Stimulated activated CD4-positive, alpha-beta T cell treated with anti-CD3 and anti-CD28 coated beads, Interleukin-4, amount 100 ng/mL, for 4 hours (primary cell): ENCODE measurements at places on chromosomes 1 and 21.

DNA sequence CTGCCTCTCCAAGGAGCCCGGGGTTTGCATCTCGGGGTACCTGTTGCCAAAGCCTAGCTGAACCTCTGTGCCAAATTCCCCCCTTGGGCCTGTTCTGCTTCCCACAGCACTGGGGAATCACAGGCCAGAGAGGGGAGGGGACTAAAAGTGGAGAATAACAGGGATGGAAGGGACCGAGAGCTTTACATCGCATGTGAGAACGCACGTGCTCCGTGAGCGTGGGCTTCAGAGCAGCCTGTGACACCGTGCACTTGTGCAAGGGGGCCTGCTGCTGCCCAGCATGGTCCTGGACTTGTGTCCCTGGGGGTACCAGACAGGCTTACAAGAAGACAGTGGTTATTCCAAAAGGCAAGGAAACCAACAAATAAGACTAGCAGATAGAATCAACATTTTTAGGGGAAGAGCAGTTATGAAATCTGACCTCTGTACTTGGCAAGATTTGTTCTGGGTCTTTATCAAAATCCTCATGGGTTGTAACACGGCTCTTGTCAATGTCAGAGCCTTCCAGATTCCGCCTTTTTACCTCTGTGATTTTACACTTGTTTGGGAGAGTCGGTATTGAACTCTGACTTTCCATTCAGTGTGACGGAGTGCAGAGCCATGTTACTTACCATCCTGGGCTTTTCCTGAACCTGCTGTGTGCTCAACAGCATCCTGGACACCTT is 36.2 kb upstream of the TNFRSF1B start:
- no peak for DNase-seq

DNA sequence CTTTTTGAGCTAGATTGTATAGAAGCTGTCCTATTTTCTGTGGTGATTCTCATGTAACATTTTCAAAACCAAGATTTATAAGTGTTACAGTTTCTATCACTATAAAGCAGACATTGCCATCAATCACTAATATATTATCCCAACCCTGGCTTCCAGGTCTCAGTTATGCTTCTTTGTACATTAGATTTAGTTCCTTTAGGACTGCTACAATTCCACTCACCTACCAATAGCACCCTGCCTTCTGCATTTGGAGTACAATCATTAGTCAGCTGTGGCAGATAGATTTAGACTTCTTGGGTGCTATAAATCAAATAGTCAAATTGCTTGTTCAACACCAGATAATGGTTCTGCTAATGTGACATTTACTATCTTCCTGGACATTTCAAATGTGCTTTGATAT is 281.6 kb downstream of the BRINP3 start:
- DNase-seq: no peak

- DNase-seq: no peak
Measured at GRCh38 chr1:197600751-197601150, 174.5 kb downstream of the DENND1B start.

GRCh38 chr1:196152086-196152485 is 456.2 kb downstream of the KCNT2 start:
- DNase-seq: no peak

- DNase-seq: no peak
Measured at GRCh38 chr1:18297896-18298648, 182.7 kb upstream of the KLHDC7A start.

DNA sequence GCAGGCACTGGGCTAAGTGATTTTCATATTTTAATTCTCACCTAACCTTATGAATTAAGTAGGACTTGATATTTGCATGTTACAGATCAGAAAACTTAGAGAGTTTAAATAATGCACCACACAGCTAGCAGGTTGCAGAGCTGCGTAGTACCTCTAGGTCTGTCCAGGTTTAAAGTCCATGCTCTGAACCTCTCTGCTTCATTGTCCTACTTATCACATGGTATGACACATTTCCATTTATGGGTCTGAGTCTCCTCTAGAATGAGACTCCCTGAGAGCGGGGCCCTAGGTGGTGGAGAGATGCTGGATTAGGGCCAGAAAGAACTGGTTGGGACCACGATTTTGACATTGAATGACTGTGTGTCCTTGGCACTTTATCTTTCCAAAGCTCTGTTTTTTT is 102.5 kb upstream of the USP24 start:
- no peak for DNase-seq

DNA sequence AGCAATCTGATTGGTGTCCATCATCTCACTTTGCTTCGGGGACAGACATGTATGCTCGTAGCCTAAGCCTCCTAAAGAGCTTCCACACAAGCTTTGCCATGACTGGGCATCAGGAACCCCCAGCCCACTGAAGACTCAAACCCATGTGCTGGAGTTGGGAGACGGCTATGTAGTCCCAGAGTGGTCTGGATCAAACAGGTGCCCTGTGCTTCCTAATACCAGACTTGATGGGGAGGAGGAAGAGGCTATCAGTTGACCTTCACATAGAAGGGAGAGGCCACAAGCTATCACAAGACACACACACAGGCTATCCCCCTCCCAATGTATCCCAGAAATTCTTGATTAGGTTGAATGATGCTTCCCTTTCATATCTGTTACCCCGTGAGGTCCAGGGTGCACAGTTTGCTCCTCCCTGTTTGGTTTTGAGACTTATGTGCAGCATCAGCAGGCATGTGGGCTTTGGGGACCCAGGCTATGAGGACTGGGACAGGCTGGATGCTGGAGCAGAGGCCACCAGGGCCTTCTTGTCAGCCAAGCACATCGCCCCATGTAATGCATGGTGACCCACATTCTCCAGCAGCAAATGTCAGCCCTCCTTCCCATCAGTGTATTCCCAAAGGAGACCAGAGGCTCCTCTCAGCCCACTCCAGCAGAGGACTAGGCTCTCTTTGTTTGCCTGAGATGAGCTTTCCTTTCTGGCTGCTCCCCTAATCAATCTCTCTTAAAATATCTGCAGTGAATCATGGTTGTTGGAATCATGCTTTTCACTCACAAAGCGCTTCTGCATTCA is 159.8 kb downstream of the GRIK3 start:
- no peak for DNase-seq

DNA sequence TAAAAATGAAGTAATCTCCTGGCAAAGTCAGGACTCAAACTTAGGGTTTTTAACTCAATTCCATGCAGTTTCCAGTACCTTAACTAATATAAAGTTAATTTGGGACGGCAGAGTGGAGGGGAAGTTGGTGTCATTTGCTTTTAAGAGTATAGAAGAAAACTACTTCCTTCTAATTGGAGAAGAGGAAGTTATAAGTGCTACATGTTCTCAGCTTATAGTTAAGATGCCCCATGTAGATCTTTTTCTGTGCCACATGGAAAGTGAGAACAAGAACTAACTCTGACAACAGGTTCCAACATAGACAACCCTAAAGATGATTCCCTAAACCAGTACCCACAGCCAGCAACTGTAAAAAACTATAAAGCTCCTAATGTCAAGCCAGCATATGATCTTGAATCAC is 11.5 kb downstream of the RRAGC start:
- no peak for DNase-seq

DNA sequence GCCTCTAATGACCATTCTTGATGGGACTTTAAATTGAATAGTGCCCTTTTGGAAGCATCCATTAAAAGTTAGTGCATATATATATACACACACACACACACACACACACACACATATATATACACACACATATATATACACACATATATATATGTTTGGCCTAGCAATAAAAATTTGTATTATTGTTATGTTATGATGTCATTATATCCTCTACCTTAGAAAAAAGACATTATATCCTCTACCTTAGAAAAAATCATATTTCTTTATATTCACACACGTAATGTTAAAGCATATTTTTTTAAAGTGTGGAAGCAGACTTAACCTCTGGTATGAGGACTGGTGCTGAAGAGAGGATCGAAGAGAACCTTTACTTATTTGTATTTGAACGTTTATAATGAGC is 43.3 kb downstream of the EBNA1BP2 start:
- no peak for DNase-seq

DNA sequence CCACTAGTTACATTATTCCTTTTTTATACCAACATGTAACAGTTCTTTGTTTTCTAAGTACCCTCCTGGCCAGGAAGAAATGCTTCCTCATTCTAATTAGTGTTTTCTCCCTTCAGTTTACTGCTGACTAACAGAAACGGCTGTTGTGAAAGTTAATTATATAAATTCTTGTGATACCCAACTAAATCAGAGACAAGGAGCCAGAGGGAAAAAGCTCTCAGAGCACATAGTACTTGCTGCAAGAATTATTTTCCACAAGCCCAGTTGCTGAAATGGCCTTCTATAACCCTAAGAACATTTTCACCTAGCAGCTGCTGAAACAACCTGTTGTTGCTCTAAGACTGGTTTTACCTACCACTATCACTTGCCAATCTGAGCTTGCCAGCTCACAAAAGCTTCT is 82.4 kb downstream of the FAF1 start:
- DNase-seq: no peak

DNA sequence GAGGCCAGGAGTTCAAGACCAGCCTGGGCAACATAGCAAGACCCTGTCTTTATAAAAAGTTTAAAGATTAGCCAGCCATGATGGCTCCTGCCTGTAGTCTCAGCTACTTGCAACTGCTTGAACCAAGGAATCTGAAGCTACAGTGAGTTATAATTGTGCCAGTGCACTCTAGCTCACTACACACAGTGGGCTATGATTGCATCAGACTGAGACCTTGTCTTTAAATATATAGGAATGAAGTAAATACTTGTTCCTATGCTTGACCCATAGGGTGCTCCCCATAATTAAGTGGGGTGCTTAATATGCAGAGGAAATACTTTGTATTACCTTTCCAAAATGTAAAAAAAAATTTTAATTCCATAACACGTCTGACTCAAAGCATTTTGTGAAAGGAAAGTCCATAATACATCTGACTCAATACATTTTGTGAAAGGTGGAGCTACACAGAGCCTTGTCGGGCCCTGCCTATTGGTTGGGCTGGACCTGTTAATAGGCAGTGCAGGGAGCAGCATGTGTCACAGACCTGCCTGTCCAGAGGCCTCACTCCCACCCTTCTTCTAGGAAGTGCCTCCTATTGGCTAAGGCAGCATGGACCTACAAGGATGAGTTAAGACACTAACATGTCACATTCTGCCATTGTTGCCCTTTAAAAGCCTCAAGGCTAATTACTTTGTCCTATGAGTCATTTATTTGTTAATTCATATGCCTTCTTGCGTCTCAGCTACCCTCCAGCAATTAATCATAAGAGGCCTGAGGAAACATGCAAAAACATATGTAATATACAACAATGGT is 33.6 kb downstream of the CD58 start:
- DNase-seq: no peak

- peak; percentile 84 for DNase-seq
Measured at GRCh38 chr1:1778663-1779319, 521 bp upstream of the NADK start.

DNA sequence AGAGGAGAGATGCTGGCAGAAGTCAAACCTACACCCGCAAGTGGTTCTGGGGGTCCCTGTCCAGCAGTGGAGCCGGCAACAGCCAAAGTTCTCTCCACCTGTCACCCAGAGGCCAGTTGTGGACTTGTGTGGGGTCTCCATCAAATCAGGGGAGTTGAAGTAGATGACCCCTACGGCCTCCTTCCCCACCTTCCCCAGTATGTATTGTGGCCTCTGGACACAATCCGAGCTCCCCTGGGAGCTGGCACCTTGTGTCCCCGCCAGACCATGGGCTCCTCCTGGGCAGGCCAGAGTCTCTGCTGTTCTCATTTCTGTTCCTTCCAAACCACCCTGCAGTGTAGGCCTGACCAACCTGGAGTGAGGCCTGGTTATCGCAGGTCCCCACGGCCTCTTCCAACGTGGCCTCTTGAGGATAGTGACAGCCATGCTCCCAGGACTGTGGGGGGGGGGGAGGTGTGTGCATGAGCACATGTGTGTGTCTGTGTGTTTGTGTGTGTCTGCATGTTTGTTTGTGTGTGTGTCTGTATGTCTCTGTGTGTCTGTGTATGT is 246.4 kb downstream of the MATN1 start:
- no peak for DNase-seq

DNA sequence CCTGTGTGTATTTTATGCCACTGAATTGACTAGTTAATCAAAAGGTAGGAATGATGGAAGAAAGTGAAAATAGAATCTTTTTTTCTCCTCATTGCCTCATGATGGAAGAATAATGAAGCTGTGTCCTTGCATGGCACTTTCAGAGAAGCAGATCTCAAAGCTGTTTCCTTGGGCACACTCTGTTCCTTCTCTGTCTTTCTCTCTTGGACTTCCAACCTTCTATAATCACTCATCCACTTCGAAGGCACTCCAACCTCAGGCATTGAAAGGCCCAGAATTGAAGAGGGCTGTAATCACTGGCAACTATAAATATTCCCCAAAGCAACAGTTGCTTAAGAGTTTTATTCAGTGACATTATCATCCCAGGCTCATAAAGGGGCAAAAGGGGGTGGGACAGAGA is 31.1 kb upstream of the DNASE2B start:
- no peak for DNase-seq

DNA sequence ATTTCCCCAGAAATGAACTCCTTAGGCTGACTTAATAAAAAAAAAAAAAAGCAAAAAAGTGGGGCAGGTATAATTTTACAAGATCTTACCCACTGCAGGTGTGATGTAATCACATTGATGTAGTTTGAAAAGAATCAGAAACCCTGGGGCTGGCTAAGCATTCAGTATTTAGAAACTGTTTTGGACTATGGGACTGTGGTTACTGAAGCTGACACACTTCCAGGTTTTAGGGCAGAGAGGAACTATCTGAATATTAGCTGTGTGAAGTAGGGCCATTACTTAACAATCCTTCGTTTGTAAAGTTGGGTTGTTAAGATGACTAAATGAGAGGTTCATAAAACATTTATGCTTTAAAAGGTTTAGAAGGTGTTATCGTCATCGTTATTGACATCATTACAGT is 165.3 kb downstream of the FASLG start:
- no peak for DNase-seq

DNA sequence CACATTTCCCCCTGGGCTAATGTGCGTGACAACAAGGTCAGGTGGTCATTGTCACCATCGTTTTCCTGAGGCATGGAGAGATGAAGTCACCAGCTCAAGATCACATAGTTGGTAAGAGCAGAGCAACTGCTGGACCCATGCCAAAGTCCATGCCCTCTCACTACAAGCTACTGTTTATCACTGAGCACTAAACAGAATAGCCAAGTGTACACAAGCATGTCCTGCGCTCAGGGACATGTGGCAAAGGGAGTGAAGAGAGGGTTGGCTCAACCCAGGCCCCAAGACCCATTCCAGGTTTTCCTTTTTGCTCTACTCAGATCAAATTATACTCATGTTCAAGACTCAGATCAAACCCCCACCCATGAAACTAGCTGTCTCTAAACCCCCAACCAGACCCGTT is 20.8 kb downstream of the LRRC52 start:
- DNase-seq: no peak
